ENCODE measurements at places on chromosomes 7 and 10.

- DNase-seq: no peak
Observed at GRCh38 chr10:110523736-110524135, 26.0 kb downstream of the DUSP5 start.

DNA sequence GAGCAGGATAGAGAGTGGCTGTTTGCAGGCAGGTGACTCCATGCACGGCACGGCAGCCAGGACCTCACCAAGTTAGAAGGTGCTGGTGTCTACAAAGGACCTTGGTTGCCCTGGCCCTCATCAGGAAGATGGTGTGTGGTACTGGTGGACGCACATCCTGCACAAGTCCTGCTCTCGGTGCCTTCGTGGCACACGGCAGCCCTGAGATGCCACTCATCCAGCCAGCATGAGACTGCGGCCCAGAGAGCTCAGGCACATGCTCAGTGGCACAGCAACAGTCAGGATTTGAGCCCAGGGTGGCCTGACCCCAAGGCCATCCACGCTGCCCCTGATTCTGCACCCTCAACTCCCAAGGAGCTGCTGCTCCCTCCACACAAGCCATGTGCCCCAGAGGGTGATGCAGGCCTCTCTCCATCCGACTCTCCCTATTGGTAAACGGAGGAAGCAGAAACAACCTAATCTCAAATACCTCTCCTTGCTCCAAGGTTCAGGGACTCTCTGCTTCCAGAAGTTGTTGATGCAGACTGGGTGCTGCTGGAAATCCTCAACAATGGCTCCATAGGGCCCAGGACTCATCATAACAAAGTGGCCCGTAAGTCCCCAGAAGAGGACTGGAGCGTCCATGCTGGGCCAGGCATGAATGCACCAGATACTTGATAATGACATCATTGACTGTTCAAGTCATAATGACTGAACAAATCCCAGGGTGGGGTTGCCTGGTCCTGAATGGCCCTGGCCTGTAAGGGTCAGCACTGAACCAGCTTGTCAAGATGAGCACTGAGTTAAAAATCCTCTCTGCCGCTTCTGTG is 93.6 kb downstream of the ARHGAP22 start:
- no peak for DNase-seq

- DNase-seq: no peak
Observed at GRCh38 chr10:21888959-21889358, 114.6 kb downstream of the DNAJC1 start.

- no peak for DNase-seq
Observed at GRCh38 chr7:99679400-99680191, at the start of gene CYP3A5. Gene CYP3A5 (minus strand): TSS chr7:99679996. CDS start chr7:99679896, 100 bp downstream.

DNA sequence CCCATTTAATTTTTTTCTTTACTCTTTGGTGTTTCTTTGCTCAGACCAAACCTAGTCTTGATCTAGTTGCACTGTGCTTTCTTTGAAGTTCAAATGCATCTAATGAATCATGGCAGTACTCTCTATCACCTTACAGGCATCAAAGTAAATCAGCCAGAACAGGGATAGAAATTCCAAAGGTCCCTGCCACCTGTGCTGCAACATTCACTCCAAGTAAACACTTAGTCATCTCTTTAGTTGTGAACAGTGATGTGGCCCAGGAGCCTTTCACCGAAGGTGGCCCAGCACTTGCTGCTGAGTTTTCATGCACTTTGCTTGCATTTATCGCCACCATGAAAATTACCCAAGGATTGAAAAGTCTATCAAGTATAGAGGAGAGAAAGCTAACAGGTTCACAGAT is 314.1 kb upstream of the ETV1 start:
- DNase-seq: no peak

GRCh38 chr7:125427676-125428075 is 498.1 kb upstream of the POT1 start:
- DNase-seq: no peak

DNA sequence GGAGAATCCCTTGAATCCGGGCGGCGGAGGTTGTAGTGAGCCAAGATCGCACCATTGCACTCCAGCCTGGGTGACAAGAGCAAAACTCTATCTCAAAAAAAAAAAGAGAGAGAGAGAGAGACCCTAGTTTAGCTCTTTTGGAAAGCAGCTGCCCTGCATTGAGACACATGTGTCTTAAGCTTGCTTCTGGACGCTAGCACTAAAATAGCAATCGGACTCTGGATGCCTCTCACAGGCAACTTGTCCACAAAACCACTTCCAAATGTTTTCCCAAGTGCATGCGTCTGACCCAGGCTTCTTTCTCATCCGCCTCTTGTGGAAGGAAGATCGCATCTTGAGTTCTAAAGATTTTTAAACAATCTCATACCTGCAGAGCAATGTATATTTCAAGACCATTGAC is 182.7 kb downstream of the CUX1 start:
- DNase-seq: no peak

- no peak for DNase-seq
Observed at GRCh38 chr7:155374276-155375252, 76.9 kb downstream of the INSIG1 start.

GRCh38 chr7:85713171-85713570 is 526.3 kb upstream of the SEMA3D start:
- DNase-seq: no peak

GRCh38 chr10:131238669-131239280 is 72.7 kb downstream of the TCERG1L start:
- DNase-seq: no peak

DNA sequence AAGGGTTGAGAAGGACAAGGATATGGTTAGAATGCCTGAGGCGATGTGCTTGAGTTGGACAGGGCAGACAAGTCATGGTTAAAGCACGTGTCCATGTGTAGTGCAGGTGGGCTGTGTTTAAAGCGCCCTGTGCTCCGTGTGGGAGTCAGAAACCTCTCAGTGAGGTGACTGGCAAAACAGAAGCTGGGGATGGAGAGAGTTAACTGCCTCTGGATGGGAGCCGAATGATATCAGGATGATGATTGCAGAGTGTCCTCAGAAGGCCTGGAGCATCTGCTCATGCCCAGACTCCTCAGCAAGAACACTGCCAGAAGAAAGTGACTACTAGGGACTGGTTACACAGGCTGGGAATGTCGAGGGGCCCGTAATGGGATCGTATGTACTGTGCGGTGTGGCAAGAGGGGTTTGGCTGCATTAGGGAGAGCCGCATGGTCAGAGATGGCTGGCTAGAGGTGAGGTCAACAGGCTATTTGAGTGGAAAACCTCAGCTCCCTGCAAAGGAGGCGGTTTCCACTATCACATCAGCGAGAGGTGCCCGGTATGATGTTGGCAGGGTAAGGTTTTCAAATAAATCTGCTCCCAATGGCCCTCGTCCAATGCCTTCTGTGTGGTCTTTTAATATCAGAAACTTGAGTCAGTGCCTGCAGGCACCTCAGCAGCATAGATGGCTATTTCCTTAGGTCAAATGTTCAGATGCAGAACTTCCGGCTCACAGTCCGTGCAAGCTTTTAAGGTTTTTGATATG is 26.1 kb upstream of the MRC1 start:
- no peak for DNase-seq

DNA sequence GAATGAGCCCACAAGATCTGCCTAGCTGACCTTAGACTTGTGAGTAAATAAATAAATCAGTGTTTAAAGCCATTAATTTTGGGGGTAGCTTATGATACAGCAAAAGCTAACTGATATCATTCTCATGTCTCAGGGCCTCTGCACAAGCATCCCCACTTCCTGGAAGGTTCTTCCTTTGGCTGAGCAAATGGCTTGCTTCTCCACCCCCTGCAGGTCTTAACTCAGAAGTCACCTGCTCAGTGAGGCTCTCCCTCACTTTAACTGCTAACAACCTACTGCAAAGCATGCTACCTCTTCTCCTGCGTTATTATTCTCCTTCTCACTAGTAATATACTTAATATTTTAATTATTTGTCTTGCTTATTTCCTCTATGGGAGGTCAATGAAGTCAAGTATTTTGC is 167.3 kb downstream of the TPK1 start:
- DNase-seq: no peak

DNA sequence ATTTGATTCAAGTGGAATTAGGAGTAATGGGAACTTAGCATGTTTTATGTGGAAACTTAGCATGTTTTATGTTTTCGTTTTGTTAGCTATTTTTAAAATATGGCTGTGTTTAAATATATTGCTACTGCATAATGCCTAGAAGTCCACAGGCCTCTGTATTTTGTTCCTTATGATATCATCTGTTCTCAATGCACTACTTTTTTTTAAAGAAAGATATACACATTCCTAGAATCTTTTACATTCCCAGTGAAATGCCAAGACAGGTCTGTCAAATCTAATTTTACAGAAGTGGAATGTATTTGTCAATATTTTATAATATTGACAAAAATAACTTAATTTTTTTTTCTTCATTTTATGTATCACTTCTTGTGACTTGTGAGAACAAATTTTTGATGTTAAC is 51.6 kb downstream of the ST7 start:
- no peak for DNase-seq

DNA sequence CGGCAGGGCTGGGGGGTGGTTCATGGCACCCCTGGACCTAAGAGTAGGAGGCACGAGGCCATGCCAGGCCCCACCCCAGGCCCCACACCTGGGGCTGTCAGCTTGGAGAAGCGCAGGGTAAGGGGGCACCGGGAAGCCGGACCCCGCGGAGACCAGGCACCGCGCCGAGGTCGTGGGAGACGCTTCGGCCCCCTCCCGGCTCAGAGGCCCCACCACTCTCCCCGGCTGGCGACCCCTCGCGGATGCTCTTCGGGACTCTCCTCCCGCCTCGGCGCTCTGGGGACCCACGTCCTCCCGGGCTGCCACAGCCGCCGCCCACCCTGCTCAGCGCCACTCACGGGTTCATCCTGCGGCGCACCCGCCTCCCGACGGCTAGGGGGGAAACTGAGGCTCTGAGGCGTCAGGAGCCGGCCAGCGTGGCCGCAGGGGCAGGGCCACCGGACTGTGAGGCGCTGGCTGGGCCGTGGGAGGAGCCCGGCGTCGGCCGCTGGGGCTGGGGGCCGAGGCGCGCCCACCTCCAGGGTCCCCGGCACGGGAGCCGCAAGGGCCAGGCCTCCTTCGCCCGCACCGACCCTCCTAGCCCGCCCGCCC is 25.9 kb downstream of the PDGFA start:
- DNase-seq: no peak

DNA sequence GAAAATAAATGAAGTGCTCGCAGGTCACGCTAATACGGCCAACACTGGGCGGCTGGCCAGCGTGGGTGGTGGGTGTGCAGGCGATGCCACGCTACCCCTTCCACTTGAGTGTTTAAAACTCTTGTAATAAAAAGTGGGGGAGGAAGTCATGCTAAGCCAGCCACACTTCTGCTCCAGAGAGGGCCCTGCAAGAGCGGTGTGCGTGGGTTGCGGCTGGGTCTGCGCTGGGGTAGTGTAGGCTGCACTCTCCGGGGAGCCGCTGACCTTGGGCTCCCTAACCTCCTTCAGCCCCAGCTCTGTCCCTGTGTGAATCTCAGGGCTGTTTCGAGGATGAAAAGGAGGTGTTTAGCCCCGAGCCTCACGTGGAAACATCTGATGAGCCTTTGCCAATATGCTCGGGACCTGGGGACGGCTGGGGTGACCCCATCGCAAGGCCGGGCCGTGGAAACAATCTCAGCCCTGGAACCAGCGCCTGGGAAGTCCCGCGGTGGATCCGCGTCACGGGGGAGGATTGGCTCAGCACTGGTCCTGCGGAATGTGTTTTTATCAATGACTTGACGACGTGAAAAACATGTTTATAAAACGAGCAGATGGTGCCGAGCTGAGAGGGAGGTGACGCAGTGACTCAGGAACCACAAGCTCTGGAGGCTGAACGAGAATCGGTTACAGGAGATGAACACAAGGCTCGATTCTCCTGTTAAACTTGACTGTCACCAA is 278.5 kb downstream of the DNAJB6 start:
- no peak for DNase-seq

- no peak for DNase-seq
Observed at GRCh38 chr7:131633342-131633843, 77.0 kb upstream of the PODXL start.

DNA sequence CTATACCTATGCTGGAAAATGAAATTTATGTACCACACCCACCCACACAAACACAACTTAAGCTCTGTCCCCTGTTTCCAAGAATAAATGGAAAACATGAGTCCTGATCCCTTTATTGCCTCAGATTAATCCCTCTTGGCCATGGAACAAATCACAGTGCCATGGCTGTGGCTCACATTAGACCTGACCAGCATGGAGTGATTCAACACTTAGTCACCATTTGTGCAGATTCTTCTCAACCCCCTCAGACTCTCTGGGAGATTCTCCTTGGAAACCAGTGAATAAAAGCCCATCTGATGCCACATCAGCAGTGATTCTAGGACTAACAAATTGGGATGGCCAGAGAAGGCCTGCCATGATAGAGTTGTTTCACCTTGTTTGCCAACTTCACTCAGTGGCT is 204.4 kb upstream of the TMEM72 start:
- no peak for DNase-seq

- no peak for DNase-seq
Observed at GRCh38 chr7:79880312-79880711, 254.3 kb upstream of the GNAI1 start.

GRCh38 chr10:15280462-15280861 is 90.6 kb downstream of the FAM171A1 start:
- DNase-seq: no peak

GRCh38 chr7:50651271-50651989 is 86.2 kb upstream of the DDC start:
- no peak for DNase-seq

DNA sequence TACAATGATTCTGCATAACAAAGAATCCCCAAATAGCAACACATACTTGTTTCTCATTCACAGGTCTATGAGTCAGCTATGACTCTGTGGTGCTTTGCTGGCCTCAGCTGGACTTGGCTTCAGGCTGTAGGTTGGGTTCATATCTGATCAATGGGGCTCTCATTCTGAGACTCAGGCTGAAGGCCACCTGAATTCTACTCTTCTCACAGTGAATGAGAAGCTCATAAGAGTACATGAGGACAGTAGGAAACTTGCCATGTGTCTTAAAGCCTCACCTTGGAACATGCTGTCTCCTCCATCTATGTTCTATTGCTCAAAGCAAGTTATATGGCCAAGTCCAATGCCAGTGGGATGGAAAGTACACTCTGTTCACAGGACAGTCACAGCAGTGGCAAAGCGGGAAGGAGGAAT is 292.9 kb downstream of the BMPER start:
- DNase-seq: no peak

GRCh38 chr10:131065673-131066305 is 245.7 kb downstream of the TCERG1L start:
- DNase-seq: no peak

DNA sequence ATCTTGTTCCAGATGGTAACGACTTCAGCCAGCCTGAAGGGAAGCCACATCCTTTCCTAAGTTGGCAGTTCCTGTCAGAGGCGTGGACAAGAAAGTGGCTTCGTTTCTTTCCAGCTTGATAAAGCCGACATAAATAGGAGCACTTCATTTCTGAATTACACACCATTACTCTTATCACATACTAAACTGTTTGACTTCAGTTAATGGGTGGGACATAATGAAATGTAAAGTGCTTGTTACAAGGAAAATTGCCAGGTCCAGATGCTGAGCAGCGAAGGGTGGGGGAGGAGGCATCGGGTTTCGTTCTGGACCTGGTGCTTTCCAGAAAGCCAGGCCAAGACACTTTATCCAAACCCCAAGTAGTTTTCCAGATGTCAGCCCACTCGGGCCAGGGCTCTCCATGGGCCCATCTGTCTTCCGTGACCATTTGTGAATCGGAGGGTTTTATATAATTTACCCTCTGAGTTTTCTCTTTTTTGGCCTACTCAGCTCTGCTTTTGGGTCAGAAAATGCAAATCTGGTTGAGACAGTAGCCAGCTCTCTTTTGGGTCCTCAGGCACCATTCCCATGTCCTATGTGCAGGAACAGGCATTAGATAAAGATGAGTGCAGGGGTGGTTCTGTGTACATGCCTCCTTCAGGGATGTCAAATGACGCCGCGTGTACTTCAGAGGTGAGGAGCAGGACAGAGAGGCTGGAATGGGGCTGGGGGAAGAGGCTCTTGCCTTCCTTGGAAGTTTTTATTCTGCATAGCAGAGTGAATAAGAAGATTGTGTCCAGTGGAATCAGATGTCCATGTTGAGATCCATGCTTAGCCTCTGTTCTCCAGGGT is 90.2 kb downstream of the TACC2 start:
- no peak for DNase-seq

Measured in midbrain (tissue), 1 donor.